T-cell (primary cell): ENCODE measurements at places on chromosomes 11 and 22.

- no peak for DNase-seq
Observed at GRCh38 chr22:27405672-27406388, 395.7 kb downstream of the MN1 start.

DNA sequence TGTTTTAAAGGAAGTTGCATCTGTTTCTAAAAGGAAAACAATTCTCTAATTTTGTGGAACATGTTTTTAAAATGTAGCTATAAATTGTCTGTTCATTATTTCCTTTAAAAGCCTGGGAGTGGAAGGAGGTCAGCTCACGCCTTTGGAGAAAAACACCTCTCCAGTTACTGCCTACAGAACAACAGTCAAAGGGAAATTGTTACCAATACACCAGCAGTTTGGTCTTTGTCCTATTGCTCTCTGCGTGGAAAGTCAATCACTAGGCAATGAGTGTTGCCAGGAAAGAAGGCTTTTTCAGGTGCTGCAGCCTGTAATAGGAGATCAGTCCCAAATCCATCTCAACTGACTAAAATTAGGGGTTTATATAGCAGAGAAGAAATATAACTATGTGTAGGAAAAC, 22.2 kb downstream of the SVIP start:
- no peak for DNase-seq

- DNase-seq, result no peak
Observed at GRCh38 chr11:13314676-13315394, 37.2 kb downstream of the BMAL1 start.

DNA sequence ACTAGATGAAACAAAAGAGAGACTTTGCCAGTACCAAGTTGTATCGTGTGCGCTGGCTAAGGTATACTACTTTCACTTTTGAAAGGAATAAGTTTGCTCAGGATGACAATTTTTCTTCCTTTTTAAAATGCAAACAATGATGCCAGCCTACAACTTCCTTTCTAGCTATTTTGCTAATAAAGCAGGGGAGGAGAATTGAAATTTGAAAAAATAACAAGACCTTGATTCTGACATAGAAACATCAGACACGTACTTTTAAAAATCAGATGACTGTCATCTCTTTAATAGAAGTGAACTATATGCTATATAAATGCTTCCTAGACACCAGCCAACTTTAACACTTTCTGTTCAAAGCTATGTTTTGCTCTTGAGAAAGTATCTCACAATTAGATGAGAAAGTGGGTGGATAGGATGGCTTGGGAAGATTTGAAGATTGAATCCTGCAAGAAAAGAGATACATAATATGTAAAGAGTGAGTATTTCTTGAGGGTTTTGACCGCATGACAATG, 41.7 kb upstream of the BLID start:
- DNase-seq, result no peak

DNA sequence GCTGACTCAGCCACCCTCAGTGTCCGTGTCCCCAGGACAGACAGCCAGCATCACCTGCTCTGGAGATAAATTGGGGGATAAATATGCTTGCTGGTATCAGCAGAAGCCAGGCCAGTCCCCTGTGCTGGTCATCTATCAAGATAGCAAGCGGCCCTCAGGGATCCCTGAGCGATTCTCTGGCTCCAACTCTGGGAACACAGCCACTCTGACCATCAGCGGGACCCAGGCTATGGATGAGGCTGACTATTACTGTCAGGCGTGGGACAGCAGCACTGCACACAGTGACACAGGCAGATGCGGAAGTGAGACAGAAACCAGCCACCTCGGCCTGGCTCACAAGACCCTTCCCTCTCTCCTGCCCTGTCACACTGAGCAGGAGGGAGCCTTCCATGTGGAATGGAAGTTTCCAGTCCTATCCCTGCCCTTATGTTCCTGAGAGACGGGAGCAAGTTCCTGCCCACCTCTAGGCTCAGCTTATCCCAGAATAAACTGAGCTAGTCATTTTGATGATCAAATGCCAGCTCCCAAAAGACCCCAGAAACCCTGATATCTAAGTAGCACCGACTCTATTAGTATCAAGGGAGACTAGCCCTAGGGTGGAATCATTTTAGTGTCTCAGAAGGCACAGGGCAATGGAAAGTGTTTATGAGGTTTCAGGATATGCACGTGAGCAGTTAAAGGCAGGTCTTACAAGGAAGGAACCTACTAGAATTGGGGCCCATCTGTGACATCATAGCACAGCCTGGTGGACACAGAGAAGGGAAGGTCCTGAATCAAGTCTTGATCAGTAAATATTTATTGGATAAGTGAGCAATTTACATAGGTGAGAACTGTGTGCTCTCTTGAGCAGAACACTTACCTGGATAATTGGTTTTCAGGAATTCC, 6.3 kb upstream of the IGLL5 start:
- DNase-seq, result no peak

DNA sequence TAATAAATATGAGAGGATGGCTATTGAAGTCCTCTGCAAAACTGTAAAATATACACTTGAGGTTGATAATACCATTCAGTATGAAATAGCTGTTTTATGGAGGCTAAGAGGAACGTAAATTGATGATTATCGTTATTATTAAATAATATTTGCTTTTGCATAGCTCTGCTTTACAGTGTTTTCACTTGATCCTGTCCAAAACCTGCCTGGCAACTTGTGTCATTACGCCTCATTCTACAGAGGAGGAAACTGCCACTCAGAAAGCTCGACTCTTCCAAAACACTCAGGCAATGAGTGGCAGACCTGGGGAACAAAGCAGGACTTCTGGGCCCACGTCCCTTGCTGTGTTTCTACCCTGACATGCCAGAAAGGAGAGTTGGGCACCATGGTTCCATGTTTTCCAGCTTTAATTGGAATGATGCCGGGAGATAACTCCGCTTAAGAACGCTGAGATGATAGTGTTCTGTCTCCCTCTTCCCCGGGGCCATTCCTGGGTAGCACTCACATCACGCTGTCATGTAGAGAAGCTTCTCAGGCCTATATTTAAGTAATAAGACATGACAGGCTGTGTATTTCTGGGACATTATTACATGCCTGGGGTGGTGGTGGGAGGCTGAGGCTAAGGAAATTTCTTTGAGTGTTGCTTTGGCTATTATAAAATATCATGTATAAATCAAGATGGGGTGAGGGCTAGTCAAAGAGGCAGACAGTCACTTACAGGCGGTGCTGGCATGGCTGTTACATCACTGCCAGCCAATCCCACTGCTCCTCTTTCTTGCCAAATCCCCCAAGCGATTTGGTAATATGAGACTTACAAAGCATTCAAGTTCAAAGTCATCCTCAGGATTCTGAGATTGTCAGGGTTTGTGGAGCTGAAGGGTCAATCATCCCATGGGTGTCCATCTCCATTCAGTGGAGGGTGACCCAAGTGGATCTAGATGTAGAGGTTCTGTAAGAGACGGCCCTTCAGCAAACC, 501.7 kb downstream of the INSC start:
- no peak for DNase-seq

DNA sequence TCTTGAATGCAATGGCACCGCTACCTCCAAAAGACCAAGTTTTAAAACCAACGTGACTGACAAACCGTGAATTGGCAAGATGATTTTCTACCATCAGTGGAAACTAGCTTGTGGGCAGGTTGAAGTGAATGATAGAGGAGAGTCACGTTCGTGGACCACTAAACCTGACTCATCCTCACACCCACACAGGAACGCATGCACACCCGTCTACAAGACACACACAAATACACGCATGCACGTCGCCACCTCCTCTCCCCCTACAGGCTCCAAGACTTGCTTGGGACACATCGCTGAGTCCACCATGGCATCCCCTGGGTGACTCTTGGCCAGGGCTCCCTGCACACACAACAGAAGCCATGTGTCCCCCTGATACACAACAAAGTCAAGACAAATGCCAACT, 14.4 kb downstream of the TMPRSS6 start:
- no peak for DNase-seq
